NCI-H1105 (cell line): ENCODE measurements at places on chromosomes 3 and 15.

GRCh38 chr3:132268956-132269355, 48.3 kb upstream of the ACP3 start:
- no peak for DNase-seq

DNA sequence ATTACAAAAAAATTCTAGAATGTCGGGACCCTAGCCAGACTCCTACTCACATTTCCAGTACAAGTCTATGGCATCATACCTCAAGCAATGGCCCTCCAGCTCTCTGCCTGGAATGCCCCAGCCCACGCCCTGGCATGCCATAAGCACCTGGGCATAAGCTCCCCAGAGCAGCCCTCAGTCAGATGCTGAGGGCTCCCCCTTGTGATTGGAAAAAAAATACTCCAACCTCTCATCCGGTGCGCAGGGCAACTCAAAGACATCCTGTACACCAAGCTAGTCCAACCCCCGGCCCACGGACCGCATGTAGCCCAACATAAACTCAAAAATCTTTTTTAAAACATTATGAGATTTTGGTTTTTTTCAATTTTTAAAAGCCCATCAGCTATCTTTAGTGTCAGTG, 115.4 kb downstream of the NEK10 start:
- DNase-seq: no peak

DNA sequence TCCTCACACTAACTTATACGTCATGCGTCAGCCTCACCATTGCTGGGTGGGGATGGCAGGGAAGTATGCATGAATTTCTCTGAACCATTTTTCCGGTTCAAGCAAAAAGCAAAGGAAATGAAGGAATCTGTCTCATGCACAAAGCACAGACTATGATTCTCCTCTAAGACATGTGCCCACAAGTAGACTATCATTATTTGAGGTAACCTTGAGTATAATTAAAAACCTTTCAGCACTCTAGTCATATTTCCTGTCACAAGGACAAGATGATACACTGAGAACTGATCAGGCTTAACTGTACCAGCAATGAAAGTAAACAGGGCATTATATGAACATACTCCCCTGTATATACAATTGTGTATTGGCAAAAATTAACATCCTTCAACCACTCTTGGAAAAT, 56.7 kb upstream of the TSC22D2 start:
- DNase-seq: no peak

DNA sequence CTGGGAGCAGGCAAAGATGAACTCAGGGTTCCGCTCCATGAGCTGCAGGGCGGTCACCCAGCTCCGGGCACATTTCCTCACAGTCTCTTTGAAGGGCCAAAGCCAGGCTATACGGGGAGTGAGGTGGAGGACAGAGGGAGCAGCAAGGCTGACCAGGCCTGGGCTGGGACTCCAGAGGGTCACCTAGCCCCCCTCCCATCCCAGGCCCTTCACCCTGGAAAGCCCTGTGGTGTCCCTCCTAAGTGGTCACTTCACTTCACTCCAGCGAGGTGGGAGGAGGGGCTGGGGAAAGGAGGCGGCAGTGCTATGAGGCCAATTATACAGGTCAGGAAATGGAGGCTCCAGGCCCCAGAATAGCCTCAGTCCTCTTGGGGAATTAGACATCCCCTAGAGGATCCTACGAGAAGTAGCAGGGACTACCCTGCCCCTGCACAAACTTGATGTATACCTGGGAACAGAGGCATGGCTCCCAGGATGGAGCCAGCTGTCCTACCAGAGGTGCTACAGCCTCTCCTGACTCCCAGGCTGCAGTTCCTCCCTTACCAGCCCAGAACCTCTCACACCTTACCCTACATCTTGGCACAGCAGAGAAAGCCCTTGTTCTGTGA, 5.7 kb downstream of the MAN2C1 start:
- no peak for DNase-seq

DNA sequence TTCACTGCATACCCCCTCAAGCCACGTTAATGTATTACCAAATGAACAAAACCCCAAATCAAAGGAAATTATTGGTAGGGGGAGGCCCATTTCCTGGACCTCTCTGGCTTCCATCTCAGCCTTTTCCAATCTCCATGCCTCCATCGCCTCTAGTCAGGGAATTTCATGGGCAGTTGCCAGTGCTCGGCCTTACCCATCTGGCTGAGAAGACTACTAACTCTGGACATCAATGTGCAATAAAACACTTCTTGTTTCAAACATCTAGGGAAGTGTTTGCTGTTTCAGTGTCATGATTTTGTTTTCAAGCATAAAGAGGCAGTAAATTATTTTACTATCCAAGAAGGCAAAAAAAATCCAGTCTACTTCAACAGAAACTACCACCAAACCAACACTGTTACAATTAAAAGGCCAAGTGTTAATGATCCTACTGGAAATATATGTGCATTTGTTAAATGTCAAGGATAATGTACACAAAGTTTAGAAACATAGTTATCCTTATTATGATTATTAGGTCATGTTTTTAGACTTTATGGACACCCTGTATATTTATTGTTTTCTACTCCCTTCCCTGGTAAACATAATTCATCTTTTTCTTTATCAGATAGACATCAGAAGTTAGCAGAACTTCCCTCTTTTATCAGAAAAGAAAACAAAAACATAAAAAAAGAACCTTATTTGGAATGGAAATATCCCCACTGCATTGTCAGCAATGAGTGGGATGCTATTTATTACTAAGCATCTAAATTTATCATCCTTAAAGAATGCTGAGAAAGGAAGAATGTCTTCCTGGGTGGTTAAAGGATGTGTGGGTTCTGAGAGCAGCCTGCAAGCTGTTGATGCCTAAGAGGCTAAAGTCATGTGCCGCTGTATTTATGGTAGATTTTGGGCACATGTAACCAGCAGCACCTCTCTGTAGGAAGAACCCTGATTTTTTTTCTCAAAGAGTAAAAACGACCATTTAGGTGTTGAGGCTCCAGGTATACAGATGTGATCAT, 15.2 kb downstream of the LDHAL6B start:
- DNase-seq: no peak

DNA sequence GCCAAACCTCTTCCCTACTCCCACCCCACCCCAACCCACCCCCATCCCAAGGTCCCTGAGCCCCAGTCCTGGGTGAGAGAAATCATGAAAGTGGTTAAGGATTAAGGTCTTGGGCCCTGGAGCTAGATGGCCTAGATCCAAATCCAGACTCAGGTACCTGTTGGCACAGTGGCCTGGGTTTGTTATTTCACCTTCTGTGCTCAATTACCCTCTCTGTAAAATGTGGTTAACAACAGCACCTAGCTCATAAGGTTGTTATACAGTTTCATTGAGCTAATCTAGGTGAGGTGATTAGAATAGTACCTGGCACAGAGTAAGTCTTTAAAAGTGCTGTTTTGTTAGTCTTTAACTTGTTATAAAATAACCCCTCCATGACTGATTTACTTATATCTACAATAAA, 6.4 kb upstream of the SNUPN start:
- DNase-seq: no peak

GRCh38 chr15:89091627-89092220, 3.5 kb downstream of the ABHD2 start:
- DNase-seq: no peak

DNA sequence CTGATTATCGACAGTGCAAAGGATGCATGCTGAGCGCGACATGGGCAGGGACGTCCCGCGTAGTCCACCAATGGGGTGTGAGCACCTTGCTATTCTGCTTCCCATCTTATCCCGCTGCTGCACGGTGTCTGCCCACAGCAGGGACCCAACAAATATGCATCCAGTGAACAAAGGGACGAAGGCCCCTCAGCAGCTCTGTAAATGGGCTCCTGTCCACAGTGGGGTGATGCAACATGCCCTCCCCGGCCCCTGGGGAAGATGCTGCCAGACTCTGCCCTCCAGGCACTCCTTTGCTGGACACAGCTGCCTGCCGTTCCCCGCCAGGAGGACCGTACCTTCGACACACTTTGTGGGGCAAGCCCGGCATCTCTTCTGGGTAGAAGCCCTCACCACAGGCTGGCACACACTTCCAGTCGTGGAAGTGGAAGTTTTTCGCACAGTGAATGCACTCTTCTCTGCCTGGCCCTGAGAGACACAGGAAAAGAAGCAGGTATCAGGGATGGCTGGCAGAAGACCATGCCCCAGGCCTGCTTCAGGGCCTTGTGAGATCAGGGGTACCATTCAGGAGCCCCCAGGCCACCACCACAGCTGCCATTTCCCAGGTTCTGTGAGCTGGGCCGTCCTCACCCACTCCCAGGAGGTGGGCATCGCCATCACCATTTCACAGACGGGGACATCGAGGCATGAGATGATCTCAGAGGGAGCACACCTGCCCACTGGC, 18.2 kb upstream of the SNRPA1 start:
- no peak for DNase-seq

- DNase-seq: no peak
These were observed 26.2 kb upstream of the TFG start for GRCh38 chr3:100682854-100683760.

GRCh38 chr3:138195481-138195880, 8.4 kb downstream of the ARMC8 start:
- DNase-seq: peak; percentile 4

- DNase-seq: no peak
These were observed 91.8 kb downstream of the TOP2B start for GRCh38 chr3:25572919-25573385.

GRCh38 chr3:49198161-49198560, 26.8 kb downstream of the KLHDC8B start:
- DNase-seq: no peak

GRCh38 chr3:67976663-67977062, 322.3 kb upstream of the SUCLG2 start:
- no peak for DNase-seq
